ENCODE measurements at places on chromosomes 11 and 22. TPM values are rescaled to one million over a fixed set of nuclear protein-coding genes. Genes with fewer than 3 reads are reported as not detected.

CRYBB2 gene
- 0.23 TPM for polyA plus RNA-seq

DNA sequence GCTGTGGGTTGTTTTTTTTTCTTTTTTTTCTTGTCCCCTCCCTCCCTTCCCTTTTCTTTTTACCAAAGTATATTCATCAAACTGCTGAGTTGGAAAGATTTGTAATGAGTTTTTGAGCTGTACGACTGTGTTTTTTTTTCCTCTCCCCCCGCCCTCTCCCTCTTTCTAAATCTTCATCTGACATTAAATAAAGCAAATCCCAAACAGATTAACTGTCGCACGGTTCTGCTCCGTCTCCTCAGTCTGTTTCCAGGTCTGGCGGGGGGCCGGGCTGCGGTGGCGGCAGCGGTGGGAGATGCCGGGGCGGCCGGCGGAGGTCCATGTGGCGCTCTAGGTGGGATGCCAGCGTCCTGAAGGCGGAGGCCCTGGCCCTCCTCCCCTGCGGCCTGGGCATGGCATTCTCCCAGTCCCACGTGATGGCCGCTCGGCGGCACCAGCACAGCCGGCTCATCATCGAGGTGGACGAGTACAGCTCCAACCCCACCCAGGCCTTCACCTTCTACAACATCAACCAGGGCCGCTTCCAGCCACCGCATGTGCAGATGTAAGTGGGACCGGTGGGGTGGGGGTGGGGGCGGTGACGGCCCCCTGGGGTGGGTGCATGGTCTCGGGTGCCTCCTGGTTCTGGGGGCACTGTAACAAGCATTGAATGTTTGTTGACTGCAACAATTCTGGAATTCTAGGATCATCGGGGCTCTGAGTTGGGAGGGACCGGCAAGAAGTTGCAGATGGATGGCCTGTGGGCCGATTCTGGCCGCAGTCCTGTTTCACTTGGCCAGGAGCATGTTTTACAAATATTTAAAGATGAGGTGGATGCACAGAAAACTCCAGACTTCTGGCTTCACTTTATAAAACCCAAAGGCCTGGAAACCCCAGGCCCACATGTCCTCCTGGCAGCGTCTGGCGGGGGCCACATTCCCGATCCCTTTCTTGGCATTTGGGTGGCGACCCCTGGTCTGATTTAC lies 13.1 kb downstream of the MPPED1 start:
- DNase-seq: peak; percentile 41

DNA sequence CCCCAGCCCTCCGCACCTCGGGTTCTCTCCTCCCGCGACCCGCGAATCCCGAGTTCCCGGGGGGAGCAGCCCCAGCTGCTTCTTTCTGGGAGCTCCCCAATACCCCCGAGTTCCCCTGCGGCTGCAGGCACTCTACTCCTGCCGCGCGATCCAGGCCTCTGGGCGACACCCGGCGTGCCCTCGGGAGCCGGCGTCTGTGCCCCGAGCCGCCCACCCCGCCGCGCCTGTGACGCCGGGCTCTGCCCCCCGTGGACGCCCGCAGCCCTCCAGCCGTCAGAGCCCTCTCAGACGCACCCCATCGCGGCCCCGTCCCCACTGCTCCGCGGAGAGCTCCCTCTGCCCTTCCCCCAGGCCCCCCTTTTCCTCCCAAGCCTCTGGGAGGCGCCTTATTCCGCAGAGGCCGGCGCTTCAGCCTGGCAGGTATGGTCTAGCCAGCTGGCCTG lies 422 bp downstream of the GLB1L2 start:
- no peak for DNase-seq

GRCh38 chr11:72821920-72822799 lies 7.9 kb downstream of the ATG16L2 start:
- DNase-seq: peak; percentile 78

DNA sequence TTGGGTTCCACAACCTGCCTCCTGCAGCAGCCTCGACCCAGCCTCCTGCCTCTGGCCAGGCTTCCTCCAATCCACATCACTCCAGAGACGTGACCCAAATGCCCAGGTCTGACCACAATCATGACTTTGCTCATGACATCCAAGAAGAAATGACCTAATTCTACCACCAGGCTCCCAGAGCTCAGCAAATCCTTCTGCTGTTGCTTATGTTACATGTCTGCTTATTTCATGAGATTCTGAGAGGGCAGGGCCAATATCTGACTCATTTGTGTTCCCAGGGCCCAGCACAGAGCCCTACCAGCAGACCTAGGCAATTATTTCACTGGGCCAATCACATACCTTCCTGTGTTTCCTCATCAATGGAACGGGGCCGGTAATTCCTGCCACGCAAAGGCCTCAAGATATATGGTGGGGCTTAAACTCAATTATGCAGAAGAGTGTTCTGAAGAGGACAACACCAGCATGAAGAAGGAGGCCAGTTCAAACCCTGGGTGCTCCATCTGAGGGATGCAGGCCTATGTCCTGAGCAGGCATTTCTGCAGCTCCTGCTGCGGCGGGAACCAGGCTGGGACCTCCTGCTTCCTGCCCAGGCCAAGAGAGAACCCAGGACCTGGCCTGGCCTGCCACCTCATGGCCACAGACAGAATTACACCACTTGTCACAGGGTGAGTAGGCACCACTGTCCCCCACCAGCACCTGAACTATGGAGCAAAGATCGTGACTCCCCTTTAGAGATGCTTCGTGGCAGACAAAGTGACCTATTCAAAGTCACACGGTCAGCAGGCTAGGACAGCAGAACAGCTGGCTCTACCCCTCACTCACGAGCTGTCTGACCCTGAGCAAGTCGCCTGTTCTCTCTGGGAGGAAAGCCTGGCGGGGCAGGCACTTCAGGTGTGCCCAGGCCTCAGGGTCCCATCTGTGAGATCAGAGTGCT lies 5.9 kb downstream of the CENPM start:
- peak; percentile 45 for DNase-seq

DNA sequence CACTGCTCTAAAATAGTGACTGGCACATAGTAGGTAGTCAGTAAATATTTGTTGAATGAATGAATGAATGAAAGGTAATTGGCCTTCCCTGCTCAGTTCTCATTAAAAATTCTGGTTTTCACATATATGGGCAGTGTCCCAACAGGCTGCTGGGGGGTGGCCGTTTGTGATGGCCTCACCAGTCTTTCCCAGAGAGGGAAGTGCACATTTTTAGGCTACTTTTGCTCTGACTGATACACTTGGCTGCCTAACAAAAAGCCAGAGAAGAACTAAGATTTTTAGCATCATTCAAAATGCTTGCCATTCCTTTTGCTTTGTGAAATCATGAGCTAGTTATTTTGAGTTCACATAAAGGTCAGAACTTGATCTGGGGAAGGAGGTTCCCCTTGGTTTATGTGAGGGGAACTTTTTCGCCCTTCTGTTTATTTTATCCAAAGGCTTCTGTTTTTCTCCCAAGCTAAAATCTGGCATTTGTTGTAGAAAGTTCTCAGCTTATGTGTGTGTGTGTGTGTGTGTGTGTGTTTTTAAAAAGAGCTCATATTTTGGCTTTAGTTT lies 83.1 kb downstream of the PTPRJ start:
- DNase-seq: peak; percentile 37

- no peak for DNase-seq
Observed at GRCh38 chr22:20428496-20429253, 8.9 kb downstream of the SCARF2 start.

GRCh38 chr22:31082606-31083376 lies 1.7 kb downstream of the SMTN start:
- no peak for DNase-seq

DNA sequence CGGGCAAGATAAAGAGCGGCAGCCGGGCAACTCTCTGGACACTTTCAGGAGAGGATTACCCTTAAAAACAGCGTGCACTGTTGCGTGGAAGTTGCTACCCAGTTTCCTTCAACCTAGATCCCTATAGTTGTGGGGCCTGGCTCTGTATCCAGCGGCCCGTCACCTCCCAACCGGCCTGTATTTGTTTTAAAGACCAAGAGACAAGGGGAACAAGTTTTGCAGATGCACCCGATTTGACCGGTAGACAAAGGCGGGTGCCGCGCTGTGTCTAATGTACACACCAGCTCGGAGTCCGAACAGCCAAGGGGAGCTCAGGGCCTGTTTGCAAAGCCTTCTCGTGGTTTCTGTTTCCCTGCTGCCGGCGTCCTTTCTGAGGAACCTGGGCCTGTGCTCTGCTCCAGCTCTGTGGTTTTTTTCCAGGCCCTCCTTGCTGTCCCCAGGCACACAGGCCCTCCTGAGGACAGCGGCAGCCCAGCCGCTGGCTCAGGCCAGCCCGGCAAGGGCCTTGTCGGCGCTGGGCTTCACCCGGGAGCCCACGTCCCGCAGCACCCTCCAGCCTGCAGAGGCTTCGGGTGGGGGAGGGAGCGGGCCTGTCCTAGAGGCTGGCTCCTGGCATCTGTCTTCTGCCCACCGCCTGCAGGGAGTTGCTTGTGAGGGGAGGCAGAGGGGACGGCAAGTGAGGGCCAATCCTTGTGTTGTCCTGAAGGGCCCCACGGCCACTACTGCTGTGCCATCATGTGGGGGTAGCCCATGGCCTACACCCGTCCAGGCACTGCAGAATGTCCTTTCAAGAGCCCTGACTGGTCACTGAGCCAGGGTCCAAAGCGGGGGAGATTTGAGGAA lies 1.4 kb downstream of the TBX1 start:
- no peak for DNase-seq

DNA sequence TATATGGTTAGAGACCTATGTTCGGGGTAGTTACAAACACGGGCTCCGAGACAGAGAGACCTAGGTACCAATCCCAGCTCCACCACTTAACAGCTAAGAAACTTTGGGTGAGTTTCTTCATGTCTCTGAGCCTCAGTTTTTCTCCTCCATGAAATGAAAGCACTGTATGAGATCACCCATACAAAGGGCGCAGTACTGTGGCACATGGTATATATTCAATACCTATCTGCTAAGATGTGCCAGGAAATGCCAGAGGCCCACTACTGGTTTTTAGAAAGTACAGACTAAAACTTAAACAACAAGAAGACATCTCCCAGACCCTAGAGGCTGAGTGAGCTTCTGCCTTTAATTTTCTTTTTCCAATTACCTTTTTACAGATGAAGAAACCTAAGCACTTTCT lies 69.5 kb downstream of the SLC1A2 start:
- no peak for DNase-seq
